Activated CD4-positive, CD25-positive, alpha-beta regulatory T cell treated with anti-CD3 and anti-CD28 coated beads, Interleukin-2, amount 50 U/mL, for 16 hours (primary cell): ENCODE measurements at places on chromosomes 3 and 15.

DNA sequence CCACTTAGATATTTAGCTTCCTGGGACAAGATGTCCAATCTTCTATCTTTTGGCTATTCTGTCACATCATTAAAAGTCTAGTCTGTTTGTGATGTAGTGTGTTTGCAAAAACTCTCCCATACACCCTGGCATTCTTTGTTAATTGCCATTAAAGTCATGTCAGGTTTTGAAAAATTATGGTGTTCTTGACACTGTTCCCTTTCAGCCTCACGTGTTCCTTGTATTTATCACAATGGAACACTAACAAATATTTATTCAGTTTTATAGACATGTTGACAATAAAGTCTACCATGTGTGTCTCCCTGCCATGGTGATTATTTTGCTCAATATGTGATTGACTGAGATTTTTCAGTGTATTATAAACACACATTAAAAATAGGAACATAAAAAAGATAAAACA, 9.4 kb upstream of the CACNA1D start:
- no peak for DNase-seq

GRCh38 chr15:64274341-64274950, 81.5 kb downstream of the CSNK1G1 start:
- no peak for DNase-seq

GRCh38 chr15:79960502-79961212, 10.3 kb downstream of the BCL2A1 start:
- DNase-seq, result no peak

DNA sequence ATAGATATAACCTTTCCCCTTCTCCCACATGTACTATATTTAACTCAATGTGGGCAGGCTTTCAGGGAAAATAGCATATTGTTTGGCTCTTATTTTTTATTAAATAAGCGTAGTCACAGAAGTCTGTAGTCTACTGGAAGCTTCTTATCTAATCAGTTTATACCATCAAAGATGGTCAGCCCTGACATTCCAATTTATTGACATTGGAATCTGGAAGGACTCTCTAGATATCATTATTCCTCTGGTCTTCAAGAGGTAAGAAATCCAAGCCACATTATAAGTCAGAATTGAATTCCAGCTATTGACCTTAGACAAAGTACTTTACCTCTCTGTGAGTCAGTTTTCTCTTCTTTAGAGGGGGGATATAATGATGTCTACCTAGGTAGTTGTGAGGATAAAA, 38.5 kb upstream of the SCAANT1 start:
- DNase-seq, result no peak

DNA sequence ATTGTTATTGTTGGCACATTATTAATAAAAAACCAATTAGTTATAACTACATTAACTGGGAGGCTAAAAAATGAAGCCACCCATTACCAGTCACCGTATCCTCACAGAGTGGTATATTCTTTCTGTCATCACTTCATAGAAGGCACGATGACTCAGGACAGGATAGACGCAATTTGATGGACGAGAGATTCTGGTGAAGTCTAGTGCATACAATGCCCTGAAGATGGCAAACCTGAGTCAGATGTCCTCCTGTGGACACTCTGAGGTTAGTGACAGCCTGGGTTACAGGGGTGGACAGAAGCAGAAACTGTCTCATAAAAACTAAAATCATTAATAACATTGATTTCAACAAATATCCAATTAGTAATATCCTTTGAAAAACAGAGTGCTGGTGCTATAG, 150.3 kb downstream of the SLC9A9 start:
- DNase-seq, result no peak

GRCh38 chr3:10474275-10474646, 31.1 kb downstream of the ATP2B2 start:
- DNase-seq, result no peak

- no peak for DNase-seq
Measured at GRCh38 chr3:195559723-195560409, 16.7 kb upstream of the PPP1R2 start.
